ENCODE measurements at places on chromosomes 11 and 22.

DNA sequence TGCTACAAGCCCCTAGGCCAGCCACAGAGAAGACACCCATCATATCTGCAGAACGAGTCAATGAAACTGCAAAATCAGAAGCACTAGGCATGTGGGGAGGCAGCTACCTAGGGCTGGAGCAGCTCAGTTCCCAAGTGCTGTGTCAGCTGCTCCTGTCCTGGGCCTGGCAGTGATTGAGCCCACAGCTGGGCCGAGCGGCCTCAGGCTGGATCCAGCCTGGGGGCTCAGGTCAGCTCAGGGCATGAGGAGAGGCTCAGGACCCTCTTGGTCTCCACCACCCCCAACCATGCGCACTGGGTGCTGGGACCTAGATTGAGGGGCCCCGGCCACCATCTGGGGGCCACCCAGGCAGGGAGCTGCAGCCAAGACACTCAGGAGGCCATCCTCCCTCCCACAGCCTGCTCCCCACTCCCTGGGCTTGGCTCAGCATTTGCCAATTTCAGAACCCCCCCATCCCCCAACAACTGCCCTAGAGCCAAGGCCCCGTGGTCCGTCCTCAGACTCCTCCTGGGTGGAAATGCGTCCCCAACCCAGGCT is 2.4 kb upstream of the TNNT3 start:
- ATAC-seq = no peak

- no peak for ATAC-seq
Measured at GRCh38 chr11:82732348-82732733, 1.3 kb downstream of the FAM181B start.

GRCh38 chr11:77784572-77784971 is 36.0 kb downstream of the RSF1 start:
- ATAC-seq = no peak

GRCh38 chr11:17853280-17853679 is 118.7 kb downstream of the KCNC1 start:
- ATAC-seq = no peak

Data from activated CD4-positive, CD25-positive, alpha-beta regulatory T cell treated with anti-CD3 and anti-CD28 coated beads, Interleukin-2, amount 50 U/mL, for 24 hours (primary cell).